Fibroblast of lung (primary cell): ENCODE measurements at places on chromosomes 12 and 14.

DNA sequence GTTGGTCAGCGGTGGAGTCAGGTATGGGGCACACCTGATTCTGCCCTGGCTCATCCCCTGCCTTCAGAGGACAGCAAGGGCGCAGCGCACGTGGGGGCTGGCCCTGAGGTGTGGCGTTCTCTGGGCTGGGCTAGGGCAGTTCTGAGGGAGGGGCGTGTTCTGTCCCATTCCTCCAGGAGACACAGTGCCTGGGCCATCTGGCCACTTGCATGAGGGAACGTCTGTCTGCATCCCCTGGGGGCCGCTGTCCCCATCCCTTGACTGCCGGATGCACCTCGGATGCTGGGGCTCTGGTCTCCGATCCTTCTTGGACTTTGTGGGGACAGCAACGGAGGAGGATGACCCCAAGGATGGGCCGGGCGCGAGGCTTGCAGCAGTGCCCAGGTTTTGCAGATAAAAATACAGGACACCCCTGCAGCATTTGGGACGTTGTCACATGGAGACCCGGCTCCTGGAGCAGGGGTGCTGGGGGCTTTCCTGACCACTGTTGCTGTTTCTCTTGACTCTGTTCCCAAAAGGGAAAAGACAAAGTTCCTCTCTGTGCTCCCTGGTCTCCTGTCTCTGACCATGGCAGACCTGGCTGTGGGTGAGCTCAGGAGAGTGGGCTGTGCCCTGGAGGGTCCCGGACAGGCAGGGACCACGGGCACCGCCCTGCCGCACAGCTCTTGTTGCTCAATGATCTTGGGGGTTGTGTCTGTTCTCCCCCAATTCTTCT is 6.9 kb downstream of the MTA1 start:
- no peak for DNase-seq

- DNase-seq = no peak
These were observed 89.4 kb upstream of the DIO3 start for GRCh38 chr14:101471723-101472517.

DNA sequence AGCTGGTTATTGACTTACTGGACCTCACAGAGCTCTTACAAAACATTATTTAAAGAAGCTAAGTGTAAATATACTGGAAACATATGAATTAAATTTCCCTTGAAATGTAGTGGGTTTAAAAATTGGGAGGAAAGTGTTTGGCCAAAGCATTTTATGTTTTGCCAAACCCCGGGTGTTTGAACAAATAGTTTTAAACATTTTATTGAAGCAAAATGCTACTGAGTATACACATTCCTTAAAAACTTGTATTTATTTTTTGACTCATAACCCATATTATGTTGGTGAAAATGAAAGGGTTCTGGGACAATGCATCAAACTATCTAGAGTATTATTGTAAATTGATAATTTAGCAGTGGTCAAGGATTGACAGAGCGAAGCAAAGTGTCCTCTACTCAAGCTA is 1048.5 kb downstream of the SLC6A15 start:
- no peak for DNase-seq

DNA sequence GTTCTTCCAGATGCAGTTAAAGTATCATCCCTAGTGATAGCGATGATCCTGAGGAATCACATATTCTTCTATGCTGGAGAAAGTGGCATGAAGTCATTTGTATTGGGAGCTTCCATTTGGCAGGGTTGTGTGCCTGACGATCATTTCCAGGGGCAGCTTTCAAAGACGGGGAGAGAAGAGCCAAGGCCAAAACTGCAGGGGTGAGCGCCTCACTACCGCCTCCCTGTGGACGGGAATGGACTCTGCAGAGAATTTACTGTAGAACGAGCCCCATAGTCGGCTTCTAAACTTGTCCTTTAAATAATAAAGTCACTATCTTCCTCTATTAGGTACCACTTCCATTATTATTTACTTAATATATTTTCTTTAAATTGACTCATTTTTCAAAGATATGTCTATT is 555.9 kb upstream of the TMEM132C start:
- DNase-seq = no peak

DNA sequence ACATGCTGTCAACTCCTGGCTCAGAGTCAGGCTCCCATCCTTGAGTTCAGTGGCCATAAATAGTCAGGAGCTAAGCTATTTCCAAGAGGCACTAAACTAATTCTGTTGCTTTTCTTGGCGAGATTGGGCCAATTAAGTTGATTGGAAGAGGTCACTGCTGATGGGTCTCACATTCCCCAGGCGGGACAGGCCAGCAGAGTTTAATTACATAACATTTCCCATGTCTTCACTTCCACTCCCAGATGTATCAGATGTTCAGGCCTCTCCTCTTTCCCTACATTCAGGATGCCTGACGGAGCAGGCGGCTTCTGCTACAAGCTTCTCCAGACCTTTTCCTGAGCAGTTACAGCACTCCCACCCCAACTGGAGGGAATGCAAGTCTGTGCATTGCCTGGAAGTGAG is 5.3 kb downstream of the NTF3 start:
- no peak for DNase-seq
